ENCODE measurements at places on chromosomes 2 and 18.

GRCh38 chr18:77063260-77063659 lies 69.3 kb downstream of the MBP start:
- peak; percentile 70 for DNase-seq

GRCh38 chr2:2662847-2663356 lies 331.8 kb upstream of the MYT1L start:
- no peak for DNase-seq

DNA sequence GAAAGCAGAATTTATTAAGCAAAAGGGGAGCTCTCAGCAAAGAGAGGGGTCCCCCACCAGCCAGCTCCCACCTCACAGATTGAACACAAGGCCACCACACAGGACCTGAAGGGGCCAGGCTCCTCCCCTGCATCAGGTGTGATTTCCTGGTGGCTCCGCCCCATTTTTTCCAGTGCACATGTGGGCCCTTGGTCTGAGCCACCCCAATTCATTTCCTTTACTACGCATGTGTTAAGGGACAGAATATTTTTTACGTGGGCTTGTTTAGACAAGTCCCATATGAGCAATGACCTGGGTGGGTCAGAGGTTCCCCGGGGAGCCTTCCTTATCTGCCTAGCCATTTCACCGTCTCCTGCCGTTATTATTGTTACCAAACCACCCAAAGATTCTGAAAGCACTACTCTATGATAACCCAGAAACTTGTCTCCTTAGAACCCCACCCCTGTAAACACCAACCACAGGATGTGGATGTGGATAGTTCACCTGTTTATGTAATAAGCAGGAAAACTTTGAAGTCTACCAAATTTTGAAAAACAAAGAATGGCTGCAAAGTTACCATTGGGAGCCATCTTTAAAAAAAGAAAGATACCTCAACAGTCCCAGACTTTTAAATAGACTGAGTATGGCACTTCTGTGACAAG lies 191.7 kb downstream of the CD226 start:
- no peak for DNase-seq

- no peak for DNase-seq
These were observed 23.5 kb downstream of the MARCHF4 start for GRCh38 chr2:216348756-216349308.

GRCh38 chr2:238231251-238231793 lies 8.5 kb downstream of the HES6 start:
- peak; percentile 83 for DNase-seq

- no peak for DNase-seq
These were observed 186.4 kb downstream of the PIK3C3 start for GRCh38 chr18:42141439-42141838.

DNA sequence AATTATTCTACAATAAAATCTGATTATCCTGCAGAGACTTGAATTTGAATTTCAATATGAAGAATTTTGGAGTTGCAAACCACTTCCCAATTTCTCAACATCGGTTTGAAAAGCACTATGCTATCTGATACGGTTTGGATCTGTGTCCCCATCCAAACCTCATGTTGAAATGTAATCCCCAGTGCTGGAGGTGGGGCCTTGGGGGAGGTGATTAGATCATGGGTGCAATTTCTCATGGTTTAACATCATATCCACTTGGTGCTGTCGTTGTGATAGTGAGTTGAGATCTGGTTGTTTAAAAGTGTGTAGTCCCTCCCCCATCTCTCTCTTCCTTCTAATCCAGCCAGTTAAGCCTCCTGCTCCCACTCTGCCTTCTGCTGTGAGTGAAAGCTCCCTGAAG lies 205.7 kb downstream of the NBAS start:
- DNase-seq, result no peak

DNA sequence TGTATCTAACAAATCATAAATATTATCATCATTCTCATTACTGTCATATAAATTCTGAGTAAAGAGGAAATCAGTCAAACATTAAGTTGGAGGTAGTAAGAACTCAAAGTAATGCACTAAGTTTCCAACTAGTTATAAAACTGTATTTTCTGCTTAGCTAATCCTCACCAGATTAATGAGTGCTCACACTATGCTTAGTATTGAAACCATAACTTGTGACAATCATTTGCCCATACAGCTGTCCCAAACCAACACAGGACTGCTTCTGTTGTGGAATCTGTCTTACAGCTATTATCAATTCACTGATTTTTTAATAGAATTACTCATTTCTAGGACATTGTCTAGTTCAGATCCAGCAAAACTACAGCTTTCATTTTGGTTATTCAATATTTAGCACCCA lies 41.5 kb upstream of the TANK start:
- no peak for DNase-seq

GRCh38 chr18:38663682-38664081 lies 1098.1 kb upstream of the CELF4 start:
- DNase-seq, result no peak

DNA sequence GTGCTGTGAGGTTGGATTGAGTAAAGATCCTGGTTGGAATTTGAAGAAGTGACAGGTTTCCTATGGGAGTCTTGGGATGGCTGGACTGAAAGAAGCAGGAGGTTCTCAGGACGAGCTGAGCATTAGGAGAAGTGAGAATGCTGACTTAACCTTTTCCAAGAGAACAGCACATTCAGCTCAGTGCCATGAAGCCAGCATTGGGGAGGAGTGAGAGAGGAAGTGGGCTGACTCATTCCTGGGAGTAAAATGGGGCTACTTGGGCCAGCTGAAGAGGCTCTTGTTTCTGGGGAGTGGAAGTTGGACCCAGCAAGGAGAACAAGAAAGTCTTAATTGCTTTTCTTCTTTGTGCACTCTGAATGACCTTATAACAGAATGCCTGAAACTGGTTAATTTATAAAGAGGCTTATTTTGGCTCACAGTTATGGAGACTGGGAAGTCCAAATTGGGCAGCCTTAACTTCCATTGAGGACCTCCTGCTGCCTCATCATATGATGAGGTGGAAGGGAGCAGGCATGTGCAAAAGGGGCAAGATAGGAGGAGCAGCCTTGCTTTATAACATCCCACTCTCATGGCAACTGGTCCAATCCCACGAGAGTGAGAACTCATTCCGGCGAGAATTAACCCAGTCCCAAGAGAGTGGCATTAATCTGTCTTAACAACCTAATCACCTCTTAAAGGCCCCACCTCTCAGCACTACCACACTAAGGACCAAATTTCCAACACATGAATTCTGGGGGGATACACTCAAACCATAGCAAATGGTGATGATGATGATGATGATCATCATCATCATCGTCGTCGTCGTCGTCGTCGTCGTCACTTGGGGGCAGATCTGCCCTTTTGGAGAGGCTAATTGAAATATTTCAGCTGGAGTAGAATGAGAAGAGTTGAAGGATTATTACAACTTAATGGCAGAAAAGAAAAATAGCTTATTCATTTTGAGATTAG lies 26.1 kb downstream of the DGUOK start:
- DNase-seq, result no peak

DNA sequence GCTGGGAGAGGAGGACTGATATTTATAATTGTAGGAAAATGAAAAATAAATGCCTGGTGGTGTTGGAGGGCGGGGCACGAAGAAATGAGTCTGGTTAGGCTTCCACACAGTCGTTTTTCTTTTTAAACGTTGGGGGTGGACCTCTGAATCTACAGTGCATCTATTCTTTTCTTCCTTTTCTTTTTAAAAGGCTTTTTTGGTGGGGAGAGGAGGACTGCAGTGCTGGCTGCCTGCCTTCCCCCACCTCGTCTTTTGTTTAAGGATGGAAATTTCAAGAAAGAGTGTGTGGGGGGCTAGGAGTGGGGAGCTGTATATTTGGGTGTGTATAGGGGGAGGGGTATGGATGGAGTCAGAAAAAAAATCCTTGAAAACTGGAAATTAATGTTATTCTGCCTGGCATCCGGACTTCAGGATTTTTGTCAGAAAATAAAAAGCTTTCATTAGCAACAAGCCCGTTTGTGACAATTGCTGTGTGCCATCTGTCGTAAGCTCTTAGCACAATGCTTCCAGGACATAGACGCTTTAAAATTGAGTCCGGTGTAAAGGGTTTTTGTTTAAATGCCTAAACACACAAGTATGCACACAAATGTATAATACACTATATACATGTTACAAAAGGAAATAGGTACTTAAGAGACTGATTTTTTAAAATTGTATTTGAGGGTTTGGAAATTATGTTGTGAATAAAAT lies 1.1 kb downstream of the MAP2 start:
- no peak for DNase-seq

DNA sequence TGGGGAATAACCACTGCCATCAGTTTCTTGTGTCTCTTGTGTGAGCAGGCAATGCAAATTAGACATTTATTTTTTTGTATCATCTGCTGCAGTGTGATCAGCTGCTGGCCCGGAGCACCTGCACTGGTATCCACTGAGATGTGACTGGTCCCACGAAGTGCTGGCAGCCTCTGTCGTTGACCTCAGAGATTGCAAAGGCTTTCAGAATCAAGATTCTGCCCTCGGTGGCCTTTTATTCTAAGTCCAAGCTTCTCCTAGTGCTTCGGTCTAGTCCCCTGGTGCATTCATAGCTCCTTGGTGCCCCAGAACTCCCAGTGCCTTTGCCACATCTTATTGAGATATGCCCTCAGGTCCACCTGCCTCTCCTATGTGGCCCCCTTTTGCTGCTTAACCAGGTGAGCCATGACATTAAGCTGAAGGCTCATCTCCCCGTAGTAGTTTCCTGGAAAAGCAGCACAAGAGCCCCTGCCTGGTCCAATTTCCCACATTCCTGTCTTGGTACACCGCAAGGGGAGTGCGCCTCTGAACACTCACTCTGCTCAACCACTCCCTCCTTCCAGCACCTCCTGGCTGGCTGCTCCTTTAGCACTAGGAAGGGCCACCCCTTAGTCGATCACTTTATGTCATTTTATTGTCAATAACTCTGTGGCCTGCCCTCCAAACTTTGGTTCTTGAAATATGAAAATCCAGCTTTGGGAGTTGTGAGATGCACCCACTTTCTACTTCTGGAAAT lies 27.1 kb upstream of the MARCO start:
- DNase-seq, result no peak

GRCh38 chr2:72106978-72107377 lies 40.7 kb downstream of the CYP26B1 start:
- DNase-seq, result no peak

GRCh38 chr2:39099310-39099869 lies 21.5 kb downstream of the SOS1 start:
- no peak for DNase-seq

- no peak for DNase-seq
These were observed 35.7 kb downstream of the HNMT start for GRCh38 chr2:138000009-138000408.

DNA sequence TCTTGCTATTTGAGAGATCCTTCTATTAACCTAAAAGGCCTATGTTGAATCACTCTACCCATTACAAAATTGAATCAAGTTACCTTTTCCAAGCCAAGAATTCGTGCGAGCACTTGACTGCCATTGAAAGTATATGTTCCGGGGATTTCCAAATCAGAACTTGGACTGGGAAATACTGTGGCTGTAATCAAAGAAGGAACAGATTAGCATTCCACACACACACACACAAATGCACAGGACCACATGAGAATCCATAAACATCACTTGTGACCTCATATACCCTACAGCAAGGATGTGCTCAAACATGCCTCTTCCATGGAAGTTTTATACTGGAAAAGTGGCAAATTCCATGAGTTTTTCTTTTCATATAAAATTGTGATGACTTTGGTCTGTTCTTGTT lies 86.0 kb downstream of the ABCA12 start:
- DNase-seq, result no peak

- no peak for DNase-seq
These were observed 257.1 kb downstream of the GBX2 start for GRCh38 chr2:235911125-235911524.

GRCh38 chr18:13036622-13037320 lies 45.6 kb downstream of the CEP192 start:
- DNase-seq, result no peak

DNA sequence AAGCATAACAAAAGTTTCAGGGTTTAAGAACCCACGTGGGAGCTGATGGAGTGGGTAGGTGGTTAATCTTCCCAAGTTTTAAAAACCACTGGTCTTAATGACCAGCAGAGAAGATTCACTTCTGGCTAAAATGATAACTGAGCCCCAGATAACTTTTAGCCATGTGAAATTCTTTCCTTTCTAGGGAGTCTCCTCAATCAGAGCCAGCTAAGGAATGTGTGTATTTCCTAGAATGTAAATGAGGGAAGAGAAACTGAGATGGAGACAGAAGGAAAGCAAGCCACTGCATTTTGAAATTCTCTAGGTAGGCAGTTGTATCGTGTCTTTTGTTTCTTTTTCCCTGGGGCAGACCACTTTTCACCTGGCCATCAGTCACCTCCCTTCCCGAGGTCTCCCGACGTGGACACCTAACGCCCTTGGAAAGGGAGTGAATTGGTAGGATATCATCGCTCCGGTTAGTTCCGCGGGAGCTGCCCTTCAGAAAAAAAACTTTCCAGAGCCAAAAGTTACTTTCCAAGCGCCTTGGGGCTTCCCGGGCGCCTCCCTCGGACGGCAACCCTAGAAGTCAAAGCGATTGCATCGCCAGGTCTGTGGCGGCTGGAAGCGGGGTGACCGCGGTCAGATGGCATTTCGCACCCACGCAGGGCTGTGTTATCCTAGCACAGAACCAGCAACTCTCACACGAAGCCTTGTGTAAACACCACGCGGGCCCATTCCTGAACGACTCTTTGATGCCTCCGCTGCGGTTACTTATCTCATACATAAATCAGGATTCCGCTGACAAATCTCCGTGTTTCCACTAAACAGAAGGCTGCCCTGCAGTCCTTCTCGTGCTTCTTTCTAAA lies 1.3 kb downstream of the COLEC12 start:
- no peak for DNase-seq

DNA sequence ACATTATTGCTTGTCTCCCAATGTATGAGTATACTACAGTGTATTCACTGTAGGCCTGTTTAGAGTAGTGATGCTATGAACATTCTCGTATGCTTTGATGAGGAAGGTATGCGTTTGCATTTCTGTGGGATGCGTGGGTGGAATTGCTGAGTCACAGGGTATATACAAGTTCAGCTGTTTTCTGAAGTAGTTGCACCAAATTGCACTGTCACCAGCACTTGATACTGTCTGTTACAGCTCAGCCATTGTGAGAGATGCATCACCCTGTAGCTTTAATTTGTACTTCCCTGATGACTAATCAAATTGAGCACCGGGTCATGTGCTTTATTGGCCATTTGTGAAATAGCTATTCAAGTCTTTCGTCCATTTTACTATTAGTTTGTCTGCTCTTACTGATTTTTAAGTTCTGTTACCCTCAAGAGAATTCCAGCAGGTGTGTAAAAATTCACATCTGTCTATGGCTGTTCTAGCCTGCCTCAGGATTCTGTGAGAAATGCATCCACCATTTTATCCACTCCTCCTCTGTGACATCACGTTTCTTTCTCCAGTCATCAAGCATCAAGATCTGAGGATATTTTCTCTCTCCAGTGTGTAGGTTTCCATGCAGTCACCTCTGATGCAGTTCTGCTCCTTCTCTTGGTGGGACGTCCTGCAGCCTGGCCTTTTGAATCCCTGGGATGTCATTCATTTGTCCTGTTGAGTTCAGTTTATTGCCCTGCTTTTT lies 72.5 kb downstream of the DGKD start:
- no peak for DNase-seq

GRCh38 chr2:188412190-188412589 lies 120.5 kb downstream of the GULP1 start:
- DNase-seq, result no peak

GRCh38 chr2:41600460-41600859 lies 447.4 kb upstream of the PKDCC start:
- no peak for DNase-seq

Measured in CD4-positive, alpha-beta T cell (primary cell).